GM10248 (cell line): ENCODE measurements at places on chromosomes 4 and X.

- no peak for DNase-seq
Measured at GRCh38 chrX:120290107-120290506, 21.2 kb downstream of the TMEM255A start.

DNA sequence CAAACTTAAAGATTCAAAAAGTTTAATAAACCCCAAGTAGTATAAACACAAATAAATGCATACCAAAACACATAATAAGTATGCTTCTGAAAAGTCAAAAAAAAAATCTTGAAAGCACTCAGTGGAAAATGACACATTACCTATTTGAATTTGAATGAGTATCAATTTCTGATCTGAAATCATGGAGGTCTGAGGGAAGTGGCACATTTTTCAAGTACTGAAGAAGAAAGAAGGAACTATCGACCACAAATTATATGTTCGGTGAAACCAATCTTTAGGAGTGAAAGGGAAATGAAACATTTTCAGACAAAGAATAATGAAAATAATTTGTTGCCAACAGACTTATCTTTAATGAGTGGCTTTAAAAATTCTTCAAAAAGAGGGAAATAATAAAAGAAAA is 12.1 kb upstream of the F9 start:
- no peak for DNase-seq

DNA sequence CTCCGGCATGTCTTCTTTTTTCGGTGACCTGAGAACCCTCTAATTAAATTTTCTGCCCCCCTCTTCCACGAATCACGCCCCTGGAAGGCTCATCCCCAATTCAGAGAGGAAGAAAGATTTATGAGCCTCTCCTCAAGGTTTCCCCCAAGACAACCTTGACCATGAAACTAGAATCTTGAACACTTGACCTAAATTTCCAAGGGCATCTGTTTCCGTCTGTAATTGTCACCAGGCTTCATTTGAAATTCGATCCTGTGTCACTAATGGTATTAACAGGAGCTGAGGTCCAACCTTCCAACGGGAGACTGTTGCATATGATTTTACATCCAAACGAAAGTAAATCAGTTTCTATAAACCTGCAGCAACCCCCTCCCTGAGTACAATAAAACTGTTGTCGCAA is 139.9 kb upstream of the ZIC3 start:
- no peak for DNase-seq

- DNase-seq, result no peak
Measured at GRCh38 chr4:173736840-173737239, 206.8 kb upstream of the HAND2 start.

DNA sequence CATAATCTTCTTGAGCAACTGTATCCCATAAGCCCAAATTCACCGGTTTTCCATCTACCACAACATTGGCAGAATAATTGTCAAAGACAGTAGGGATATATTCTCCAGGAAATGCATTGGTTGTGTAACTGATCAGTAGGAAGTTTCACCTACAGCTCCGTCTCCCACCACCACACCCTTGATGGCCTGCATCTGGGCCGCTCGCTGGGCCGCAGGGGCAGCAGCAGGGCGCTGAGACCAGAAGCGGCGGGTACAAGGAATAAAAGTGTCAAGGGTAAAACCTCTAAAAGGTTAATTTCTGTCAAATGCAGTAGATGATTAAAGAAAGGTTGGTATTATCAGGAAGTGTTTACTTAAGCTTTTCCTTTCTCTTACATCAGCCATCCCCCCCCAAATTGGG is 167.6 kb upstream of the DKK2 start:
- DNase-seq, result no peak

DNA sequence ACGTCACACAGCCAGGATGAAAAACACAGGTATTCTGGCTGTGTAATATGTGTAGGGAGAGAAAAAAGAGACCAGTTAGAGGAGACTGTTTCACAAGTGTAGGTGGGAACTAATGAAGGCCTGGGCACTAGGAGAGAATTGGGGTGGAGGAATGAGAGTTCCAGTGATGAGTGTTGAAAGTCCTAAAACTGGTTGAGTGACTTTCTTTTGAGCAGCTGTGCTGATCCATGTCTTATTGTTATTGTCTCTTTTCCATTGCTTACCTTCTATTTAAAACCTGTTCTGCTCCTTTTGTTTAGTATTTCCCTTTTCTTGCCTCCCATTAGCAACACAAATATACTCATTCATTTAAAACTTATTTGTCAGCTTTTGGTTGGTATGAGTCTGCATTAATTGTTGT is 88.7 kb downstream of the PDLIM5 start:
- DNase-seq, result no peak

GRCh38 chr4:128571747-128572146 is 237.8 kb upstream of the JADE1 start:
- no peak for DNase-seq

- no peak for DNase-seq
Measured at GRCh38 chrX:55118574-55118973, 29.8 kb downstream of the PAGE2 start.

DNA sequence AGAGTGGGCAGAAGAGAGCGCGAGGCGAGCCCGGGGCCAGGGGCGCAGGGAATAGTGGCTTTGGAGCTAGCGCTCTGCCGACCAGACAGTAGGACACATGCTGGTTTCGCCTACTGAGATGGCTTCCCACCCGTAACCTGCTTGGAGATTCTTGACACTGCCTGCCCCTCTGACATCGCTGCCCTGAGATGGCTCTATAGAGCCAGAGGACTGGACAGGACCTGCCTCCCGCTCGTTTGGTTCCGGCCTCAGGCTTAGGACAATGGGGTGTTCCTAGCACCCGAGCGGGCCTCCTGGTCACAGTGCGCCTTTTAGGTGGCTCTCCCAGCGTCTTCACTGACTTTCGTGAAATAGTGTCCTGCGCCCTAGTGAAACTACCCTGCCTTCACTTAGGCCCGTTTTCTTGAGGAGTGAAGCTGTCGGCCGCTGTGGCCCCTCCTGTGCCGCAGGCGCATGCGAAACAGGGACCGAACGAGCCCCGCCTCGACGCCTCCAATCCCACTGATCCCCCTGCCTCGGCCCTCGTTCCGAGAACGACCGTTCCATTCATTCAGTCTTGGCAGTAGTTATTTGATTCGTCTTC is 608 bp downstream of the TAF1 start:
- peak; percentile 22 for DNase-seq

GRCh38 chr4:184281231-184282139 is 63.8 kb upstream of the ENPP6 start:
- DNase-seq, result peak; percentile 72

DNA sequence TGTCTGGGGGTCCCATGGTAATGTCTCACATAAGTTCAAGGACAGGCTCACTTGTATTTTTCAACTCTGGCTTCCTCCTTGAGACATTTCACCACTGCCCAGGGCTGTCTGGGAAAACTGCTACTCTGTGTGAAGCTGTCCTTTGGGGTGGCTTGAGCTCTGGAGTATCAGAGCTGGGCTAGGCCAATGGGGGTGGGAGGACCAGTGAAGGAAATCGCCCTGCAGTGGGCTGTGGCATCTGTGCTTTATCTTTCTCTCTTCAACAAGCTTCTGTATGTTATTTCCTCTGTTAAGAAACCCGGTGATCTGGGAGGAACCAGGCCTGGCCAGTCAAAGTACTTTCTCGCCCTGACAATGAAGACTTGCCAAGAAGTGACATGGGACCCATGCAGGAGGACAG is 87.4 kb downstream of the SMIM20 start:
- no peak for DNase-seq

DNA sequence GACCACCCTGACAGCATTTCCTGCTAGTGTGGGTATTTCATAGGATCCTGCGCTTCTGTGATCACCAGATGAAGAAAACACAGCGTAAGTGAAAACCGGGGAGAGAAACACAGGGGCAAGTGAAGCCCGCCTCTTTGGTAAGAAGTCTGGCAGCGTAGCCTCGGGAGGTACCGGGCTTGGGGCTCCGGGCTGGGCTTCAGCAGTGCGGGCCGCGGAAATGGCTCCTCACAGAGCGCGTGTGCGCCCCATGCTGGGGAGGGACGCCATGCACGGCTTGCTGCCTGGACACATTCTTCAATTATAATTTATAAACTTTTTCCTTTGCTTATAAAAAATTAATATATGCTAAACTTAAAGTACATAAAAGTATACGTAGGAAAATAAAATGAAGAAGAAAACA is 151.5 kb downstream of the AFAP1 start:
- DNase-seq, result no peak

GRCh38 chr4:10947898-10948297 is 263.3 kb upstream of the CLNK start:
- no peak for DNase-seq

DNA sequence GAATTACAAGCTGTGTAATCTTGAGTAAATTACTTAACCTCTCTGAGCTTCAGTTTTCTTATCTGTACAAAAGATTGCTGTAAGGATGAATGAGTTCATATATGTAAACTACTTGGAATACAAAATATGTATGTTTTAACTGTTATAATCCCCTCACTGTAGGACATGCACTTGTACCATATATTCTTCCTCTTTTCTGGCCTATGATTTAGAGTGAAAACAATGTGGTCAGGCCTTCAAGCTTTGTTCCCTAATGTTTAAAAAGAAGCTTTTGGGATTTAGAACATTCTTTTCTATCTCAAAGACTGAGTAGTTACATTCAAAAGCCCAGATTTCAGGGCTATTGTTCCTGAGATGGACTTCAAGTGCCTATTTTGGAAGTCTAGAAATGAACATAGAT is 26.7 kb upstream of the GPRIN3 start:
- DNase-seq, result no peak

- peak; percentile 89 for DNase-seq
Measured at GRCh38 chrX:130024127-130024526, 41.7 kb downstream of the BCORL1 start.

- DNase-seq, result no peak
Measured at GRCh38 chrX:147217334-147217733, 402.8 kb upstream of the CXorf51A start.

DNA sequence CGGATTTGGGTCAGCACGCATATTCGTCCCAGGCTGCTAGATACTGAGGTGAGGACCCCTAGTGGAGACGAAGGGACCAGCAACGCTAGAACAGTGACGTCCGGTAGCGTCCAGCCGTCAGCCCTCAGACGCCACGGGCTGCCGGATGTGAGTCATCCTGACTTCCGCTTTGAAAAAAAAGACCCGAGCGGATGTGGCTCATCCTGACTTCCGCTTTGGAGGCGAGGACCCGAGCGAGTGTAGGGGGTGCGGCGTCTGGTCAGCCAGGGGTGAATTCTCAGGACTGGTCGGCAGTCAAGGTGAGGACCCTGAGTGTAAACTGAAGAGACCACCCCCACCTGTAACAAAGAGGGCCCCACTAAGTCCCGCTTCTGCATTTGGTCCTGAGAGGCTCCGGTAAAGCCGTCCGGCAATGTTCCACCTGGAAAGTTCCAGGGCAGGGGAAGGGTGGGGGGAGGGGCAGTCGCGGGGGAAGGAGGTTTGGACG is at the start of gene MAGEB2:
TSS of gene MAGEB2 (plus strand) at position 207 of the 487 bp plus-strand sequence. CDS start 3,018 bp downstream, outside the sequence.
- DNase-seq, result no peak

DNA sequence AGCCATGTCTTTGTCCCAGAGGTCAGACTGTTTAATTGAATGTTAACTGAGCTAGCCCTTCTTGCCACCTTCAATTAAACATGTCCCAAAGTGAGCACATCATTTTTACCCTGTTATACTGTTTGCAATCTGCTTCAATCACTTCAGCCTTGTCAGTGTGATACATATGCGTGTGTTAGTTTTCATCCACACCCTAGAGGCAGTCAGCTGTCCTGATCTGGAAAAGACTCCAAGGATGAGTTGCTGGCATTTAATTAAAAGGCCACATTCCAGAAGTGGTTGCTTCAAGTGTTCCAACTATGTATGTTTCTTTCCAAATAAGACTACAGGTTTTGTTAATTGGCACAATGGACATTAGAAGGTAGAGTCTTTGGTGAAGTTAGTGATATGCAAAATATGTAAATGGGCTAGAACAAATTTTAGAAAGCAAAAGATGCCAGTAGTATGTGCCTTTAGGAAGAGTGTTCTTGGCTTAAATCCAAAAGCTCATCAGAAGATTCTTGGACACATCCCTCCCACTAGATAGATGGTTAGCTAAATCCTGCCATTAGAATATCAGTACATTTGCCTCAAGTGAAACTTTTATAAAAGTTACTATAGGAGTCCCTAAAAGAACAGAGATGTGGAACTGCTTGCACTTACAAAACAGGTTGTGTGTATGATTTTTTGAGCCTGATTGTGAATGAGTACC is 79.5 kb upstream of the SLIT2 start:
- no peak for DNase-seq

DNA sequence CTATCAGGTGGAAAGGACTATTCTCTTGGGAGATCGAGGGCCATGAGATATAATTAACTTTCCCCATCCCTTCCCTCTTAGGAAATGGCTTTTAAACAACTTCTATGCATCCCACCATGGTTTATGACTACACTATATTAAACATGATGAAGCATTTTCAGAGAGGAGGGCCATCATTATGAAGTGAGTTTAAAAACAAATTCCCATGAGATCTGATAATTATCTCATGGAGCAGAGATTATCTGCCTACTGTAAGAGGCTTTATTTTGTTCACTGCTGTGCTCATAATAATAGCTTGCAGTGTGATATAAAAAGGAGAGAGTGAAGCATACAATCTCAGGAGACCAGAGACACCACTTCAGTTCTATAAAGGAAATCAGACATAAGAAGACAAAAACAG is 330.5 kb upstream of the ZFP42 start:
- no peak for DNase-seq

DNA sequence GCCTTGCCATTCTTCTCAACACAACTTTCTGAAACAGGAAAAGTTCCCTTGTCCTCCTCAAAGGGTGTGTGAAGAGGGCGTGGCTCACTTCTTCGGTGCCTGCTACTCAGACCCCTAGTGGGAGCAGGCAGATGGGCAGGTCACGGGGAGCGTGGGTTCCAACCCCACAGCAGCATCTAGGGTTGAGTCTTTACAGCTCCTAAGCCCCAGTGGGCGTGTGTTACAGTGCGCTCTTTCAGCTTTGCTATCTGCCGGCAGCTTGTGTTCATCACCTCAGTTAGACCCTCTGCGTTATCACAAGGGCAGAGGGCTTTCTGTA is 57.5 kb upstream of the KLF3 start:
- DNase-seq, result no peak

- no peak for DNase-seq
Measured at GRCh38 chrX:109855501-109855900, 122.4 kb upstream of the ACSL4 start.

GRCh38 chrX:15343075-15343476 is 7.8 kb upstream of the PIGA start:
- no peak for DNase-seq

DNA sequence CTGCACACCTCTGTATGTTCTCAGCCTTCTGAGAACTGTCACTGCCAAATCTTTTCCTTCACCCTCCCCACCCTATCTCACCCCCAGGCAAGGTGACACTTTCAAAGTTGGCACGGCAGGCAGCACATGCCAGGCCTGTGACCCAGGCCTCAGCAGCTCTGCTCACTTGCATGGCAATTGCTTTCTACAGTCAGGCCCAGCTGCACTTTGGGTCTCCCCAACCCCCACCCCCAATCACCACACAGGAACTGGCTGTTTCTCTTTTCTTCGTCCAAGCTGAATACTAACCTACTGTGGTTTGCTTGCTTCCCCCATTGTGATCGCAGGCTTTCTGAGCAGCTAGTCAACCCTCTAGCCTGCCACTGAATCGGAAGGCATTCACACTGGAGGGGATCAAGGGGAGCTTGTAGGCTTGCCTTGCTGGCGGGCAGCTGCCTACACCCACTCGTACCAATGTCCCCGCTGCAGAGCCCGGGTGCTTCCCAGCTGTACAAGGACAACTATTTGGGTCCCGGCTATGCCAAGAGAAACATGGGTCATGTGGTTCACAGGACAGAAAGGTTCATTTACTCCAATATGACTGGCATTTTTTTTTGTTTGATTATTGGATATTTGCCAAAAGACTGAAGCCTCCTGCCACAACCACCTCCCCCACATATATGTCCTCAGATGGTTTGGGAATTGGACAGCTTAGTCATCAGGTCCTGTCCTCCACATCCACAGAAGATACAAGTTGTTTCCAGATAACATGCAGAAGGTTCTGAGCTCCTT is 28.1 kb downstream of the SLC25A43 start:
- peak; percentile 41 for DNase-seq
